ENCODE measurements at places on chromosomes 16 and 17. TPM values are rescaled to one million over a fixed set of nuclear protein-coding genes. Genes with fewer than 3 reads are reported as not detected.
A peak's percentile ranks its signal among the peaks of the same experiment; 100 is the strongest.

CPD gene
- total RNA-seq, result 123 TPM

TNFRSF17 gene
- total RNA-seq, result not detected

KLHL10 gene
- not detected for total RNA-seq

HOXB2 gene
- total RNA-seq, result 15.2 TPM

GRCh38 chr17:78394209-78394608 lies 15.8 kb downstream of the PGS1 start:
- peak overlapping the region; percentile 84 for H3K27ac ChIP-seq
- H3K4me3 ChIP-seq, result peak overlapping the region; percentile 32
- peaks cover 19% of the 10 kb centered on the region for H3K4me1 ChIP-seq

- DNase-seq, result no peak
- no peak overlapping the region for H3K27ac ChIP-seq
- no peaks in the 10 kb centered on the region for H3K36me3 ChIP-seq
- H3K27me3 ChIP-seq, result no peaks in the 10 kb centered on the region
Measured at GRCh38 chr17:43465049-43465448, 18.7 kb upstream of the DHX8 start.

DNA sequence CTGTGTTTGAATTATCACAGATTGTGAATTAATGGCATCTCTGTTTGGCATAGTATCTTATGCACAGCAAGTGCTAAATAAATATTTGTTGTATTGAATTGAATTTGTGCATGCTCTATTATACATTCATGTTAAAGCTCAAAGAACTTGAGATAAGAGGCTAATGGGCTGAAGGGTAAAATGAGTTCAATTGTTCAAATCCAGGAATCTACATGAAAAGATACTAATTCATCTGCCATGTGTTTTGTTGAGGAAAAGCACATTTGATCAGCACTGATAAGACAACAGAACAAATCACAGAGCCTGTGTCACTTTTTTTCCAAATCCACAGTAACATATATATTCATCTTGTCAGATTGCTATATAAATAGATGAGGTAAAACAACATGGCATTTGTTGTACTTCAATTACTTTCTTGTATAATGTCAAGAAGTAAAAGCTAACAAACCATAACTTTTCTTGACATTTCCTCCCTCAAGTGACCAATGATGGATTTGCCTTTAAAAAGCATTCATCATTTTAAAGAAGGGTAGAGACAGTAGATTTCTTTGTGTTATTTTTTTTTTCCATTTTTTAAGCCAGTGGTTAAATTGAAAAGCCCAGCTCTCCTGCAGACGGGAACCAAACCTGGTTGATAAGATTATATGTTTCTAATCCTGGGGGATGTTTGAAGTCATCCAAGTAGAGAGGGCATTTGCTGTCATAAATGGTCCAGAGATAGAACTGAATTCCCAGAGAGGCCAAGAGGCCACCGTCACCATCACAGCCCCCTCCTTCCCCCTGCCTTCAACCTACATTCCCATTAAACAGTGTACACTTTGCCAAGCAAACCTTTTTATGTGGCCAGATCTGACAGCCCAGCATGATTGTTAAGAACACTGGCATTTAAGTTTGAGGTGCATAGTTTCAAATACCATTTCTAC lies 123.0 kb downstream of the CHD9NB start:
- H3K4me1 ChIP-seq, result peaks cover 29% of the 10 kb centered on the region
- peak overlapping the region; percentile 36 for H3K27ac ChIP-seq
- H3K27me3 ChIP-seq, result no peaks in the 10 kb centered on the region
- peaks cover 1% of the 10 kb centered on the region for H3K36me3 ChIP-seq
- H3K4me3 ChIP-seq, result no peak overlapping the region
- no peak for DNase-seq

DNA sequence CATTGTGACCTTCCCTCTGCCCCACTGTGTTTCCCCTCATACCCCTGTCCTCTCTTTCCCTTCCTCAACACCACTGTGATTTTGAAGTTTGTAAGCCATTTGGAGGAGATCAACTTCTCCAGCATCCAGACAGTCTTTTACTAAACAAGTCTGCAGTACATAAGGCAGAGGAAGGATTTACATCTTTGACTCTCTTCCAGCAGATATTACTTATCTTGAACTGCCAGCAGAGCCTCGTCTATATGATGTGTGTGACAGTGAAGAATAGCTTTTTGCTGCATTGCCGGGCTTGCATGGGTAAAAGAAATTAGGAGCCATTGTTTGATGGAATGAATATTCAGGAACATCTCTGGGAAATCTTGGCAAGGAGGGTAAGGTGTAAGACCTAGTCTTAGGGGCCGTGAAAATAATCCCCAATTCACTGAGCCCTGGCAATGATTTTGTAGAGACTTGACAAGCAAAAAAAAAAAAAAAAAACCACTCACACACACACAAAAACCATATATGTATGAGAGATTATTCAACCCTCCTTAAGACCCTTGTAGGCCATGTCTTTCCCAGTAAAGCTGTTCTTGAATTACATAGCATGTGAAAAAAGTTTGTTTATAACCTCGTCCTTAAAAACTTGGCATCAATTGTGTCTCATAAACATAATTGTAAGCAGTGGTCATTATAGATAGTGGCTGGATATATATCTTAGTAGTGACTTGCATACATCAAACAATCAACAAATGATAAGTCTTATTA lies 903.9 kb downstream of the CDH11 start:
- no peak overlapping the region for H3K4me3 ChIP-seq
- H3K27ac ChIP-seq, result no peak overlapping the region
- peaks cover 2% of the 10 kb centered on the region for H3K4me1 ChIP-seq

DNA sequence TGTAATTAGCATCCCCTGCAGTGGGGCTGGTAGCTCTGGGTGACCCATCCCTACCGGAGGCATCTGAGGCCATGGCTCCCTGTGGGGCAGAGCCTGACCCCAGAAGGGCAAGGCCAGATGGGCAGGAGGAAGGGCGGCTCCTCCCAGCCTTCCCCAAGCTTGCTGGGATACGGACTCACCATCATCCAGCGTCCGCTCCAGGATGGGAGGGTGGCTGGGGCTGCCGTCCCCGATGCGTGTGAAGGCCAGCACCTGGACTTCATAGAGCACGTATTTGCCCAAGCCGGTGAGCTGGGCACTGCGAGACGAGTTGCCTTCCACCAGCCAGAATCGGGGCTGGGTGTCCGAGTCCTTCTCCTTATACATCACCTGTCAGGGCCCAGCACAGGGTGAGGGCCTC lies 81.6 kb upstream of the CDC42EP4 start:
- no peak overlapping the region for H3K27ac ChIP-seq
- no peaks in the 10 kb centered on the region for H3K36me3 ChIP-seq
- H3K4me3 ChIP-seq, result no peak overlapping the region
- DNase-seq, result no peak
- no peaks in the 10 kb centered on the region for H3K27me3 ChIP-seq

- peaks cover 10% of the 10 kb centered on the region for H3K27me3 ChIP-seq
- no peaks in the 10 kb centered on the region for H3K36me3 ChIP-seq
- no peak for DNase-seq
Measured at GRCh38 chr17:82228278-82228841, 482 bp upstream of the SLC16A3 start.

DNA sequence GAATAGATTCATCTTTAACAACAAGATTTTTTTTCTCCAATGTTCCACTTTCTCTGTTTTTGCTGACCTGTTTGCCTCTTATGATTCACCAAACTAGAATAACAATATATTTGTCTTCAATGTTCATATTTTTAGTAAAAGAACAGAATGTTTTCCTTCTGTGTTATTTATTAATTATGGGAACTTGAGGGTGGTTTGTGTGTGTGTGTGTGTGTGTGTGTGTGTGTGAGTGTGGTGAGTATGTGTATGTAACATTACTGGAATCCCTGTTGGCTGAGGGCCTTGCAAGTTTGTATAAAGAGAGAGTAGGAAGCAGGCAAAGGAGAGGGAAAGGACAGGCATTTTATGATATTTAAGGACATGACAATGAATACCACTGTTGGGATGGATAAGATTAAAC lies 13.8 kb downstream of the STXBP4 start:
- no peak overlapping the region for H3K27ac ChIP-seq
- no peak for DNase-seq
- H3K4me3 ChIP-seq, result no peak overlapping the region
- H3K36me3 ChIP-seq, result peaks cover 17% of the 10 kb centered on the region

GRCh38 chr16:49542946-49543630 lies 169.5 kb downstream of the C16orf78 start:
- H3K4me1 ChIP-seq, result peaks cover 1% of the 10 kb centered on the region
- DNase-seq, result no peak
- no peak overlapping the region for H3K27ac ChIP-seq

DNA sequence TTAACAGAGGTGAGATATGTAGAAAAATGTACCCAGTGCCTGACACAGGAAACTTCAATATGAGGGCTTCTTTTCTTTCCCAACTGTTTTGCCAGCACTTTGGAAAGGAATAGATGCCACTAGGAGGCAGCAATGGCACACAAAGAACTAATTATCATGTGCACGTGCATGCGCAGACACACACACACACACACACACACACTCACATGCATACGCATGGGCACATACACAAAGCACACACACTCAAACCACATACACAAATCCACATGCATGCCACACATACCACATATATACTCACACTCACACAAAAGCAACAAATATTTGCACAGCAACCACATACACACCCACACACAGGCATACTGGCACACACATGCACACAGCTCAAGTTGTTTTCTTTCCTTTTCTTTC lies 8.8 kb upstream of the CEP112 start:
- H3K4me1 ChIP-seq, result peaks cover 5% of the 10 kb centered on the region
- no peaks in the 10 kb centered on the region for H3K36me3 ChIP-seq
- peak overlapping the region; percentile 71 for H3K27ac ChIP-seq
- DNase-seq, result peak; percentile 18

- H3K4me1 ChIP-seq, result no peaks in the 10 kb centered on the region
- no peaks in the 10 kb centered on the region for H3K27me3 ChIP-seq
- peaks cover 26% of the 10 kb centered on the region for H3K36me3 ChIP-seq
- H3K27ac ChIP-seq, result no peak overlapping the region
- no peak overlapping the region for H3K4me3 ChIP-seq
Measured at GRCh38 chr16:72111657-72112451, 18.2 kb downstream of the DHX38 start.

DNA sequence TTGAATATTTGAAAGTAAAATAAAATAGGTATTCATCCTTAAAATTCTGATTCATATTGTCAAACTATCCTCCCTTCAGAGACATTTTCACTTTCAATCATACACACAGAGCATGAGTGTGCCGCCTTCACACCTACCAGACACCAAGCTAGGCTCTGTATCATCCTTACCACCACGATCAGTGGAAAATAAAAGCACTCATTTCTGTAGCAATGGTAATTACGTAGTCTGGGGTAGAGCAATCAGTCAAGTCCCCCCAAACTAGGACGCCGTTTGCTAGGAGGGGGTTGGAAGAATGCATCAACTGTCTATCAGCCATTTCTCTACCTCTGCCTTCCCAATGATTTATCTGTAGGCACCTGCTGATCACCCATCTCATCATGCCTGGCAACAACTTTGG lies 84.6 kb upstream of the GRIN2A start:
- no peak overlapping the region for H3K4me3 ChIP-seq
- H3K27ac ChIP-seq, result no peak overlapping the region
- H3K4me1 ChIP-seq, result peaks cover 2% of the 10 kb centered on the region
- H3K27me3 ChIP-seq, result no peaks in the 10 kb centered on the region
- H3K36me3 ChIP-seq, result peaks cover 2% of the 10 kb centered on the region

DNA sequence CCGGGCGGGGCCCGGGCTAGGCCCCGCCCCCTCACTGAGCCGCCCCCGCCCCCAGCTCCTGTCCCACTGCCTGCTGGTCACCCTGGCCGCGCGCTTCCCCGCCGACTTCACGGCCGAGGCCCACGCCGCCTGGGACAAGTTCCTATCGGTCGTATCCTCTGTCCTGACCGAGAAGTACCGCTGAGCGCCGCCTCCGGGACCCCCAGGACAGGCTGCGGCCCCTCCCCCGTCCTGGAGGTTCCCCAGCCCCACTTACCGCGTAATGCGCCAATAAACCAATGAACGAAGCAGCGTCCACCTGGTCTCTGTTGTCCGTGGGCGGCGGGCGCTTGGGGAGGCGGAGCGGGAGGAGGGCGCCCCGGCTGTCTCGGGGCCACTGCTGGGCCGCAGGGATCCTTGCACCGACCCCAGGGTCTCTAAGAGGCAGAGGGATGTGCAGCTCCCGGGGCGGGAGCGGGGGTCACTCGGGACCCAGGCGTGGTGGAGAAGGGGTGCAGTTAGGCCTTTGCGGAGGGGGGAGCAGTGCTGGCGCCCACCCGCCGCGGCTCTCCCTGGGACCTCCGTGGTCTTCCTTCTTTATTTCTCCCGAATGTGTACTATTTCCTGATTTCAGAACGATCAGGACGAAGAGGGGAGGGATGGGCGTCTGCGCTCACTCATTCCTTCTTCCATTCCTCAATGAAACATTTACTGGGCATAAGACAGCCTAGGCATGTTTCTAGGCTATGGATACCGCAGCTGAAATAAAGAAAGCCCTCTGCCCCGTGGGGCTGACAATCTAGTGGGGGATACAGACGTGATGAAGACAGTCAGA lies 2.0 kb downstream of the HBZ start:
- H3K27ac ChIP-seq, result peak overlapping the region; percentile 9
- H3K36me3 ChIP-seq, result no peaks in the 10 kb centered on the region
- H3K4me3 ChIP-seq, result peak overlapping the region; percentile 50
- DNase-seq, result no peak
- H3K27me3 ChIP-seq, result peaks cover 64% of the 10 kb centered on the region

GRCh38 chr17:32287804-32288511 lies 22.3 kb downstream of the RHBDL3 start:
- H3K4me3 ChIP-seq, result no peak overlapping the region
- no peaks in the 10 kb centered on the region for H3K36me3 ChIP-seq
- no peaks in the 10 kb centered on the region for H3K4me1 ChIP-seq
- H3K27me3 ChIP-seq, result peaks cover 19% of the 10 kb centered on the region
- DNase-seq, result no peak

GRCh38 chr17:46791531-46791930 lies 27.0 kb downstream of the WNT3 start:
- no peak overlapping the region for H3K27ac ChIP-seq
- no peak overlapping the region for H3K4me3 ChIP-seq
- DNase-seq, result no peak
- H3K27me3 ChIP-seq, result peaks cover 39% of the 10 kb centered on the region
- no peaks in the 10 kb centered on the region for H3K4me1 ChIP-seq
- no peaks in the 10 kb centered on the region for H3K36me3 ChIP-seq

DNA sequence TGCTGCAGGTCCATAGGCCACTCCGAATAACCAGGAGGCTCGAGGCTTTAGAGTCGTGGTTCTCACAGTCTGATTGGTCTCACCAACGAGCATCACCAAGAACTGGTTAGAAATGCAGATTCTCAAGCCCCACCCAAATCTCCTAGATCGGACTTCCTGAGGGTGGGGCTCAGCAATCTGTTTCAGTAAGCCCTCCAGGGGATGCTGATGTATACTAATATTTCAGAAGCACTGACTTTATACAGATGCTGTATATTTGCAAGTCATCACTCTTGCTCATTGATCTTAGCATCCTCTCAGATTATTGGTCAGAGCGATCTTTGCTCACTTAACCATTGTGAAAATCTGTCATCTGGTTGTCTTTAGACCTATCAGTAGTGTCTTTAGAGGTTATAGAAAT lies 4.4 kb upstream of the VAC14 start:
- H3K4me3 ChIP-seq, result no peak overlapping the region
- H3K4me1 ChIP-seq, result peaks cover 2% of the 10 kb centered on the region
- no peak overlapping the region for H3K27ac ChIP-seq
- H3K36me3 ChIP-seq, result no peaks in the 10 kb centered on the region

Measured in progenitor cell of endocrine pancreas (in vitro differentiated cells).